Upper lobe of left lung (tissue), 6 donors: ENCODE measurements at places on chromosomes 3 and 15. TPM values are rescaled to one million over a fixed set of nuclear protein-coding genes. Genes with fewer than 3 reads are reported as not detected.

PYGO1 gene
- total RNA-seq = 7.3 TPM

HCLS1 gene
- 120 TPM for total RNA-seq

GRK7 gene
- not detected for total RNA-seq

ANKUB1 gene
- not detected for total RNA-seq

GPR149 gene
- total RNA-seq = not detected

GHSR gene
- not detected for total RNA-seq

IL17RB gene
- 5.2 TPM for total RNA-seq

ALS2CL gene
- total RNA-seq = 59.7 TPM

PRSS50 gene
- 0.30 TPM for total RNA-seq

OSBPL10 gene
- total RNA-seq = 25.0 TPM

RTP3 gene
- not detected for total RNA-seq

CLDN18 gene
- 673 TPM for total RNA-seq

SLC28A1 gene
- total RNA-seq = not detected

DUOXA2 gene
- total RNA-seq = 0.13 TPM

SENP8 gene
- total RNA-seq = not detected

ATP13A3 gene
- total RNA-seq = 83.3 TPM

GP9 gene
- 0.47 TPM for total RNA-seq

USP8 gene
- total RNA-seq = 65.4 TPM

GP5 gene
- 0.09 TPM for total RNA-seq

SLC24A5 gene
- total RNA-seq = not detected

SLC6A20 gene
- total RNA-seq = 19.8 TPM

FSTL1 gene
- total RNA-seq = 480 TPM

COMMD2 gene
- total RNA-seq = 11.5 TPM

TSPAN3 gene
- 368 TPM for total RNA-seq

SPINK8 gene
- total RNA-seq = not detected

TGM4 gene
- not detected for total RNA-seq

DLL4 gene
- 12.6 TPM for total RNA-seq

FBXW12 gene
- not detected for total RNA-seq

TRPM1 gene
- total RNA-seq = not detected

TNNC1 gene
- 119 TPM for total RNA-seq

TMEM207 gene
- not detected for total RNA-seq
